ENCODE measurements at places on chromosomes 12 and 14.

- DNase-seq: no peak
These were observed 710.5 kb downstream of the NOVA1 start for GRCh38 chr14:25887251-25887878.

DNA sequence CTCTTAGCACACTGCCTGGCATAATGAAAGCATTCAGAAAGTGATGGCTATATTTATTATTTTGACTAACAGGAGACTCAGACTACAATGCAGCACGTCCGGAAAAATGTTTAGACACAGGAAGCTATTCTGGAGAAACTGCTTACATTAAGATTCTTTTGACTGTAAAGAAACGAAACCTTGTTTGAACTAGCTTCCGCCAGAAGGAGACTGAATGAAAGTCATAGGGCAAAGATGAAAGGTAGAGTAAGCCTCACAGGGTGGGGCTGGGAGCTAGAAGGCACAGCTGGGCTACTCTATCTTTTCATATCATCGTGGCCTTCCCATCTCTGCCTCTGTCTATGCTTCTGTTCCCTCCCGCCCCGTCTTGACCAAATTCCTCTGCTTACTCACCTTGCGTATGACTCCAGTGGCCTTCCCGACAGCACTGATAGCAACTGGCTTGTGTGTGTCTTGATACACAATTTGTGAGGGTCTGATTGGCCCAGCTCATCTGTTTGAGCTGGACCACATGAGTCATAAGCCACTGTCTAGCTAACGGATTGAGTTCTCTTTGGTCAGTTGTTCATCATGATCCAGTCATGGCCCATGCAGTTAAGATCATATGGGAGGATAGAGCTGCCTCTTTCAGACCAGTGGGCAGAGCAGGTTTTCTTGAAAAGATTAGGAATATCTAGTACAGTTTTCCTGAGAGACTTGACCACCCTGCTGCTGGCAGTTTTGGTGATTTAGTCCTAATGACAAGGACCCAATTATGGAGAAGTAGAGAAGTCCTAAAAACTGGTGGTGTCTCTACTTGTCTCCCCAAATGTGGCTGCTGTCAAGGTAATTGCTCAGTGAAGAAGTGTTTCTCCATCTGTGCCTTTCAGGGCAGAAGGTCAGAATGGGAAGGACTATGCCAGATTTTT, 151.5 kb upstream of the SLC38A2 start:
- peak; percentile 61 for DNase-seq

- no peak for DNase-seq
These were observed 29.4 kb downstream of the CORO1C start for GRCh38 chr12:108701779-108702441.

GRCh38 chr14:72839351-72839750, 54.5 kb downstream of the DPF3 start:
- no peak for DNase-seq

- DNase-seq: peak; percentile 78
These were observed 27.7 kb upstream of the HIGD1C start for GRCh38 chr12:50924439-50925341.

GRCh38 chr14:105144026-105144665, 24.4 kb downstream of the JAG2 start:
- DNase-seq: no peak

GRCh38 chr12:81089412-81089811, 11.5 kb downstream of the ACSS3 start:
- DNase-seq: no peak

DNA sequence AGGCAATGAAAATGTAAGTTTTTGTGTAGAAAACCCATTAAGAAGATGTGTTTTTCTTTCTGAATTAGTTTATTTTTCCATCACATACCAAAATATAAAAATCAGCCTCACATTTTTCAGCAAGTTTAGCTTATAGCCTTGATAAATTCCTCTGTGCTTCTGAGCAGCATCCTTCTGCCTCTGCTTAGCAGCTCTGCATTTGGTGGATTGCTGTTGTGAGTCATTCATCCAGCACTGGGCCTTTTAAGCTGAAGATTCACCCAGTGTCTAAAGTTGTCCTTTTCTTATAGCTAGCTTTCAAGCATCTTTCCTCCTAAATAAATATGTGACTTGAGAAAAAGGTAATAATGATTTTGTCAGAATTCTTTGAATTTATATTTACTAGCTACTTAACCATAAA, 206.1 kb downstream of the PCNX1 start:
- no peak for DNase-seq

DNA sequence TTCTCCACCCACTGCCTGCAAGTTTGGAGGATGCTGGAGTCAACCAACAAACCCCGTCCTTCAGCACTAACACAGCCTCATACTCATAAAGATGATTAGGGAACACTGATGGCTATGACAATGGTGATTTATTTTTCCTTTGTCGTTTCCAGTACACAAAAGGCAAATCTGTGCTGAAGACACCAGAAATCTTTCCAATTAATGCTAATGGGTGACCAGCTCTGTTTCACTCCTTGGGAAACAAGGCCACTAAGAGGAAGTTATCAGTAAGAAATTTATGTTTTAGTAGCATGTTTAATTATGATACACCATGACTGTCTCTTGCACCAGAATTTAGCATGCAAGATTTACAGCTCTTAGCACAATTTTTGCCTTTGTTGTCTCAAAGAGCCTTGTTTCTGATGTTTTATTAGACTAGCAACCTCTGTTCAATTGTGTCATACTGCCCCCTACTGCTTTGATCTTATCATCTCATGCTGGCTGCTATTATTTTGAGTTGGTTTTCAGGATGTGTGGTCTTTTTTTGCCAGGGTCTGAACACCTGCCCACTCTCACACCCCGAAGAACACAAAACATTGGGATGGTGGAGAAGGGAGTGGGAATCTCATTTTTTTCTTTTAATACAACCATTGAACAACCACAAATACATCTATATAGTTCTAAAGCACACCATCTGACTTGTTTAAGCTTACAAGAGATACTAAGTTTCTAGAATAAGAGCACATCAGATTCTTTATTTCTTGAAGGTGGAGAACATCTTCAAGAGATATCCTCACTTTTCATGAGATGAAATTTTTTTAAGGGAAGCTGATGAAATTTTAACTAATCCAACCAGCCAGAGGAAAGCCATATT, 160.9 kb downstream of the SPTSSA start:
- peak; percentile 15 for DNase-seq

DNA sequence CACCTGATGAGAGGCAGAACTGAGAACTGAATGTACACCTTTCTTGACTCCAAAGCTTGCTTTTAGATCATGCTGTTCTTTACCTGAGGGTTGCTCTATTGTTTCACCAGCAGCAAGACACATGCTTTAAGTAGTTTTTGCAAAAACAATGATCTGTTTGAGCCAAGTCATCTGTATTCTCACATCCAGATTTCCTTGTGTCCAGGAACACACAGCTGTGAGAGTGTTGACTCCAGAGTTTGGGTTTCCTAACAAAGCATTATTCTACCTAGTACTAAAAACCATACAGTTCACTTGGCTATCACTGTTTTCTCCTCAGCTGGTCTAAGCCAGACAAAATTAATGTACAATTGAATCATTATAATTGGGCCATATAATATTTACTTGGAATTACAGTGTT, 120.4 kb downstream of the STAB2 start:
- DNase-seq: no peak

DNA sequence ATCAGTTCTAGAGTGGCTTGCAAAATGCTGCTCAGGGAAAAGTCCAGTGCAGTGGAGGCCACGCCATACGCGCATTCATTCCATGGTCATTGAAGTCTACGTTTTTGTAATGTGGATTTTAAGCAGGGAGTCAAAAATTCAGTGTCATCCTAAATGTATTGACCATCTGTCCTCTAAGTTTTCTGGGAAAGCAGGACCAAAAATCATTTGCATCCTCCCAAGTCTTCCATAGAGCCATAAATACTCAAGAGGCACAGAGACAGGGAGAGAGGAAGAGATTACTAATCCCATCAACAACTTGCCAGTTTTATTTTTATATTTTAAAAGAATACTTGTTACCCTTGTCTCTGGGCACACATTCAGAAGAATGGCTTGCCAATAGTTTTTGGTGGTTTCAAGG, 36.9 kb downstream of the RHOJ start:
- no peak for DNase-seq

- DNase-seq: no peak
These were observed 852 bp downstream of the COX16 start for GRCh38 chr14:70358631-70359030.

DNA sequence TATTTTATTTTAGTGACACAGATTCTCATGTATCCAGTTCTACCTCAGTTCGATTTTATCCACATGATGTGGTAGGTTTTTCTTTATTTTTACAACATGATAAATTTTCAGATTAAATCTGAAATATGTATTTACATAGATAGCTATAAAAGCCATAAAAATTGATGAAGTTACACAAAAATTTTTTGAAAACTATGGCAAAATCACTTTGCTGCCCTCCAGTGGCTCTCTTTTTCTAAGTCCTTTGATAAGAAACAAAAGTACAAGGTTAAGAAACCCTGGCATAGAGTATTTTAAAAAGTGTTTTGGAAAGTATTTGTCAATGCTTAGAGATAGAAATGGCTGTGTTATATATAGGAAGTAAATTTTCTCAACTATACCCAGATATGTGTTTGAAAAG, 104.2 kb downstream of the PCNX1 start:
- DNase-seq: no peak

- no peak for DNase-seq
These were observed 199.5 kb upstream of the CAND1 start for GRCh38 chr12:67069451-67070306.

- DNase-seq: no peak
These were observed 82.0 kb upstream of the SFSWAP start for GRCh38 chr12:131628766-131629448.

DNA sequence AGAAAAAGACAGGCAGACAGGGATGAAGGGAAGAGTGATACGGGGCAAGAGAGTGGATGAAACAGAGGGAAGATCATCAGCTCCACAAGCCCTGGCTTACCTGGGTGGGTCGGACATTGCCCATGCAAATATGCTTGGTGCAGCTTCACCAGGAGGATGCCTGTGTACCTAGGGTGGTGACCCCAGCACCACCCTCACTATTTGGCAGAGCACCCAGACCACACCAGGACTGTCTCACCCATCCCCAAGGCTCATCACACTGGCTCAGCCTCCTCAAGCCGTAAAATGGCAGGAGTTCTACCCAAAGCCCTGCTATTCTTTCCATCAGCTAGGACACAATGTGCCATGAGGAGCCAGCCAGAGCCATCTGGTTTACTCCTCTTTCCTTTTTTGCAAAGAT, 3.0 kb downstream of the GALNT8 start:
- DNase-seq: no peak

DNA sequence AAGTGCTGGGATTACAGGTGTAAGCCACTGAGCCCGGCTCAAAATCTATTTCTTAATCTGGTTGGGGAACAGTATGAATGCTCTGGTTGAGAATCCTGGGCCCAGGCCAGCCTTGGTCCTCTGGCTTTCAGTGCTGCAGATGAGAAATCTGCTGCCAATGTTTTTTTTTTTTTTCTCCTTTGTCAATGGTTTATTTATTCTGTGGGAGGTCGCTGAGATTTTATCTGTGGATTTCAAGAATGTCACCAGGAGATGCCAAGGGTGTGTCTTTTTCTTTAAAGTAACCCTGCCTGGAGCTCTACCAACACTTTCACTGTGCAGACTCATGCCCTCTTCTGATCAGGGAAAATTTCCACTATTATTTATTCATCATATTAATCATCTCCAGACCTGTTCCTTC, 3.6 kb downstream of the SLC25A29 start:
- no peak for DNase-seq

DNA sequence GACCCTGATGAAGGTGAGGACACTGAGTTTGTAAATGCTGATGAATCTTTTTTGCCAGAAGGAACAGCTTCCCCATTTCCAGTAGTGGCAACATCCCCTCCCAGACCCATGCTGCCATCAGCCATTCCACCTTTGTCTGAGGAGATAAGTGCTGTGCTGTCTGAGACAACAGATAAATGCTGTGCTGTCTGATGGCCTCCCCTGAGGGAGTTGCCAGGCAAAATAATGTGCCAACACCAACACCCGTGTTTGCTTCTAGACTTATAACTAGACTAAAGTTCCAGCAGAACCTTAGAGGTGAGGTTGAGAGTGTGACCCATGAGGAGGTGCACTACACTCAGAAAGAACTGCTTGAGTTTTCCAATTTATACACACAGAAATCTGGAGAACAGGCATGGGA, 349.5 kb downstream of the C12orf75 start:
- DNase-seq: no peak

GRCh38 chr12:69240631-69240995, 1.2 kb downstream of the CPSF6 start:
- no peak for DNase-seq

- DNase-seq: no peak
These were observed 74.0 kb downstream of the KIF21A start for GRCh38 chr12:39368891-39369290.

GRCh38 chr12:40312982-40313576, 88.3 kb downstream of the LRRK2 start:
- peak; percentile 8 for DNase-seq

- no peak for DNase-seq
These were observed 1170.7 kb downstream of the FSCB start for GRCh38 chr14:43336351-43336750.

- DNase-seq: no peak
These were observed 133.1 kb downstream of the SLC38A1 start for GRCh38 chr12:46135750-46136149.

DNA sequence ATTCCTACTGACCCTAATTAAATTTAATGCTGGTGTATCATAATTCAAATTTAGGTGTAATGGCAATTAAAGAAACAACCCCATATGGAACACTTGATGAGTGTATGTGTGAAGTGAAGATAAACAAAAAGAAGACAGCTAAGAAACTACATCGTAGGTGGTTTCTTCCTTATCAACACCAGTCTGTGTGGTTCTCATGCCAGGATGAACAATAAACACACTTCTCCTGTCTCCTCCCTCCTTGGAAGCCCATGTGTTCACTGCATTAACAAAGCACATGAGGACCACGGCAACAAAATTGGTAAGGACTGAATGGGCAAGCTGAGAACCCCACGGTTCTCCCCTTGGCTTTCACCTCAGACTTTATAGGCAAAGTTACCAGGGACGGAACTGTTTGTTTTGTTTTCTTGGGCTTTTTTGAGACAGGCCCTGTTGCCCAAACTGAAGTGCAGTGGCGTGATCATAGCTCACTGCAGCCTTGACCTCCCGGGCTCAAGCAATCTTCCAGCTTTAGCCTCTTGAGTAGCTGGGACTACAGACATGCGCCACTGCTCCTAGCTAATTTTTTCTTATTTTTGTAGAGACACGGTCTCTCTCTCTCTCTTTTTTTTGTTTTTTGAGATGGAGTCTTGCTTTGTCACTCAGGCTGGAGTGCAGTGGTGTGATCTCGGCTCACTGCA, 71.0 kb downstream of the TRAFD1 start:
- DNase-seq: no peak
